ENCODE measurements at places on chromosomes 2 and 18.
A peak's percentile ranks its signal among the peaks of the same experiment; 100 is the strongest.

DNA sequence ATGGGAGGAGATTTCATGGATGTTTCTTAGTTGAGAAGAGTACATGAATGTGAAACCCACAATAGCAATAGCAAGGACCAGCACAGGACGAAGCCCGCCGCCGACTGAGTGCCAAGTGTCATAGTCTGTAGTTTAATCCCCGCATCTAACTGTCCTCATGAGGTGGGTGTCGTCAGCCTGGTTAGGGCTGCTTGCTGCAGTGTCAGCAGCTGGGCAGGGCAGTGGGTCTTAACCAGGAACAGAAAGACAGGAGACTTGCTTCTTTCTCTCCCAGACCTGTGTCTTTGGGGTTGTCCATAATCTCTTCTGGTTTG is 146.6 kb downstream of the VAPA start:
- DNase-seq = no peak

DNA sequence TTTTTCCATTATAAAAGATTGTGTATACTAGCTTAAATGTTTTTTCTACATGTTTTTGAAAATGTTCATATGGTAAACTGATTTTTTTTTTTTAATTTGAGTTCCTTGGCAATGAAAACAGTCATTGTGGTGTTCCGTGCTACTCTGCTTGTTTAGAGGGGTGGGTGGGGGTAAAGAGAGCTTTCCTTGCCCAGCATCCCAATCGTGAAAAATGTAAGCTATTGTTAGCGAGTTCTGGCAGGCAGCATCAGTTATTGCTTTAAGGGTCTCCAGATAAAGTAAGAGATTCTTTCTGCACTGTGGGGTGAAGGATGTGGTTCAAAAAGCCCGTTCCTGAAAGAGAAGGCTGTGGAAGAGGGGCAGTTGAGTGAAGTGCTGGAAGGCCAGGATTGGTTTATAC is 118.4 kb downstream of the TANC1 start:
- DNase-seq = no peak

DNA sequence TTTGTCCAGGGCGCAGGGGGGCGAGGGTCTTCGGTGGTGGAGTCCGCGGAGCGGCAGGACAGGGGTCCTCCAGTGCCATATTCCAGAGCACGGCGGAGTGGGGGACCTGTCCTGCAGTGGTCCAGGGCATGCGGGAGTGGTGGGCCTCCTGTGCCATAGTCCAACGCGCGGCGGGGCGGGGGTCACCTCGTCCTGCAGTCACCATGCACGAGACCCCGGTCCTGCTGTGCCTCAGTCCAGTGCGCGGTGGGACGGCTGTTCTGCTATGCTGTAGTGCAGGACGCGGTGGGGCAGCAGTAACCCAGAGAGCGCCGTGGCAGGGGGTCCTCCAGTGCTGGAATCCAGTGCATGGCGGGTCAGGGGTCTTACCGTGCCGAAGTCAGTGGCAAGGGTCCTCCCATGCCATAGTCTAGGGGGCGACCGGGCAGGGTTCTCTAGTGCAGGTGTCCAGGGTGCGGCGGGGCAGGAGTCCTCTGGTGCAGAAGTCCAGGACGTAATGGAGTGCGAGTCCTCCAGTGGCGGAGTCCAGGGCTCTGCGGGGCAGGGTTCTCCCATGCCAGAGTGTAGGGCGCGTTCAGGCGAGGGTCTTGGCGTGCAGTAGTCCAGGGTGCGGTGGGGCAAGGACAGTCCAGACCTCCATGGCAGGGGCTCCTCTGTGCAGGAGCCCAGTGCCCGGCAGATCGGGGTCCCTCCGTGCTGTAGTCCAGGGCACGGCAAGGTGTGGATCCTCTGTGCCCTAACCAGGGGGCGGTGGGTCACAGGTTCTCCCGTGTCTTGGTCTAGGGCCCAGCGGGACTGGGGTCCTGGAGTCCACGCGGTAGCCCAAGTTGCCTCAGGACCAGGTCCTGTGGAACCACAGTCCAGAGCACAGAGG is 130.4 kb downstream of the CCDC74A start:
- no peak for DNase-seq

DNA sequence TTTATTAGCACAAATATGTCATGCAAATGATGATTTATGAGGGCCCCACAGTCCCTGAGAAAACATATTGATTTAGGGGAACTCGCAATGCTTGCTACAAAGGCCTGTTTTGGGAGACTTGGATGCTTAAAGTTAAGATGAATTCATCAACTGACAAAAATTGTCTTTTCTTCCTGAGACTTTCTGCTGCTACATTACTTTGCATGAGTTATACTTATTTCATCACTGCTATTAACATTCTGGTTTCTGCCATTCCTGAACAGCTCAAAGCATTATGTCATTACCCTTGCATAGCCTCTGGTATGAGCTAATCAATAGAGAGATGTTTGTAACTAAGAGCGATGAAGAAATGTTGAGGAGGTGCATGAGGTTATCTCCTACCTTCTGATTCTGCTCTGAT is 74.4 kb downstream of the SOX11 start:
- no peak for DNase-seq

GRCh38 chr2:15040429-15041084 is 408.0 kb downstream of the LRATD1 start:
- DNase-seq = no peak

- no peak for DNase-seq
Observed at GRCh38 chr18:24799176-24799575, 338.7 kb downstream of the HRH4 start.

- DNase-seq = no peak
Observed at GRCh38 chr2:176665086-176665485, 395.8 kb downstream of the MTX2 start.

- DNase-seq = no peak
Observed at GRCh38 chr2:120851116-120851773, 115.6 kb downstream of the GLI2 start.

- DNase-seq = no peak
Observed at GRCh38 chr2:208669394-208669793, 262.8 kb downstream of the PTH2R start.

- DNase-seq = peak; percentile 30
Observed at GRCh38 chr2:111702119-111702803, 181.7 kb downstream of the ANAPC1 start.

DNA sequence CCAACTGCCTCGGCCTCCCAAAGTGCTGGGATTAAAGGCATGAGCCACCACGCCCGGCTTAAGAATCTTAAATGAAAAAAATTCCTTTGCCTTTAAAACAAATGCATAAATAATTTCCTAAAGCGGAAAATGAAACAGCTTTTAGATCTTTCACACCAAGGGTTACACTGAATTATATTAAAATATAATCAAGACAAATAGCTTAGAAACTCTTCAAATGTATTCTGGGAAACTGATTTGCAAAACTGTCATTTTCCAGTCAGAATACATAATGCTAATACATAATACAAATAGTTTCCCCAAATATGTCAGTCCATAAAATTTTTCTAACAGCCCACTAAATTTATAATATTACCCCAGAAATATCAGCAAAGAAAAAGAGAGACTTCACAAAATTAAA is 68.3 kb upstream of the PGAP1 start:
- DNase-seq = no peak

- no peak for DNase-seq
Observed at GRCh38 chr2:156702541-156702940, 266.4 kb downstream of the GPD2 start.

GRCh38 chr18:74944676-74945075 is 264.3 kb downstream of the PTGR3 start:
- DNase-seq = no peak

- no peak for DNase-seq
Observed at GRCh38 chr2:156483741-156484173, 47.6 kb downstream of the GPD2 start.

GRCh38 chr2:197908990-197909776 is 104.8 kb downstream of the PLCL1 start:
- no peak for DNase-seq

GRCh38 chr2:215019521-215020145 is 118.8 kb downstream of the ABCA12 start:
- no peak for DNase-seq

DNA sequence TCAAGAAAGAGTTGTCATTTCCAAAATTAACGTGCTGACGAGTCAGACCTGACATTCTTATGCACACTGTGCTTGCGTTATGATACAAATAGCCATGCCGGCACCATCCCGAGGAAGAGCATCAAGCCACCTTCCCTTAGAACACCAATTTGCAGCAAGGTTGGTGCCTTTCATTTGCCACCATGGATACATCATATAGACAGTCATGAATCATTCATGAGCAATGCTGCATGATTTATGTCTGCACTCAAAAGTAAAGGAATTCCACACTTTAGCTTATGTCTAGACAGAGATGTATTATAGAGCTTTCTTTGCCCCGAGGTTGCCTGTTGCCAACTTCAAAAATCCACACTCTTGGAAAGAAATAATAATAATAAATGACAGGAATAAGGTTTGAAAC is 166.9 kb downstream of the VWC2L start:
- DNase-seq = no peak

- DNase-seq = no peak
Observed at GRCh38 chr18:13430663-13431062, 212.1 kb downstream of the LDLRAD4 start.

DNA sequence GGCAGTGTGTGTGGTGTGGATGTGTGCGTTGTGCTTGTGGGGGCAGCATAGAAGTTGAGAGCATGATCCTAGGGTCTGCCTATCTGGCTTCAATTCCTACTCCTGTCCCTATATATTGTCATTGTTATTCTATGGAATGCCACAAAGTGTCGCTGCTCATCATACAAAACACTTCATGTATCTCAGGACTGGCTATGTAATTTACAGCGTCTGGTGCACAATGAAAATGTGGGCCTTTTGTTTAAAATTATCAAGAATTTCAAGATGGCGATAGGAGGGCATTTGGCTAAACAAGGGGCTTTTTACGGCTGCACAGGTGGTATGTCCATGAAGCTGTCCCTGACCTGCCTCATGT is 3.4 kb downstream of the SERPINB2 start:
- DNase-seq = no peak

DNA sequence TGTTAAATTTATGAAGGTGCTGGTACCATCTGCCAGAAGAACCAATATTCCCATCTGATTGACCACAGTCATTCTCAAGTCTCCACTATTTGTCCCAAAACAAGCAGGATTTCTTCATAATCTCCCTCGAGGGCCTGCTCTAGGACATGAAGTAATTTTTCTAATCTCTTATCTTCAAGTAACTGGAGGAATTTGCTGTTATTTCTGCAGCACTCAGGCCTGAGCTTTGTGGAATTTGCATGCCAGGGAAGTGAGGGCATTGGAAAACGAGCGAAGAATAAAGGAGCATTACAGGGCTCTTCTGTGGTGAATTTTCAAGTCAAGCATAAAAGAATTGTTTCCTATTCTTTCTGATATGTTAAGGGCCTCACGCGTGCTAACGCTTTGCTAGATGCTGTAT is 161.2 kb upstream of the EPAS1 start:
- no peak for DNase-seq

GRCh38 chr2:66560683-66561082 is 125.8 kb downstream of the MEIS1 start:
- DNase-seq = no peak

DNA sequence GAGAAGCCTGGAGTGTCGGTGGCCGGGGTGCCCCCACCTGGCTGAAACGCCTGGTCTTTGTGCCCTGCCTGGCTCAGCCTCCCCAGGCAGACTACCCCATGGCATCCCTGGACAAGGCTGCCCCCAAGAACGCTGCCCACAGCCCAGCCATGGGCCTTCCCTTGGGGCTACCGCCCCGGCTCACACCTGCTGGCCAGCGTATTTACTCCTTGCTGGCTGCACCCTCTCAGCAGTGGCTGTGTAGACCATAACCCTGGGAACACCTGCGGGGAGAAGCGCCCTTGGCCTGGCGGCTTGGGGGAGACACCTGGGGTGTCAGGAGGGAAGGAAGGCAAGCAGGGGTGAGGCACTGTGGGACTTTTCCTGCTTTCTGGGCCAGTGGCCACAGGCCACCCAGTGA is 17.3 kb downstream of the CAPN10 start:
- no peak for DNase-seq

- DNase-seq = no peak
Observed at GRCh38 chr2:241547781-241548450, 10.6 kb upstream of the BOK start.

- DNase-seq = no peak
Observed at GRCh38 chr2:207760453-207760852, 9.3 kb downstream of the FZD5 start.

DNA sequence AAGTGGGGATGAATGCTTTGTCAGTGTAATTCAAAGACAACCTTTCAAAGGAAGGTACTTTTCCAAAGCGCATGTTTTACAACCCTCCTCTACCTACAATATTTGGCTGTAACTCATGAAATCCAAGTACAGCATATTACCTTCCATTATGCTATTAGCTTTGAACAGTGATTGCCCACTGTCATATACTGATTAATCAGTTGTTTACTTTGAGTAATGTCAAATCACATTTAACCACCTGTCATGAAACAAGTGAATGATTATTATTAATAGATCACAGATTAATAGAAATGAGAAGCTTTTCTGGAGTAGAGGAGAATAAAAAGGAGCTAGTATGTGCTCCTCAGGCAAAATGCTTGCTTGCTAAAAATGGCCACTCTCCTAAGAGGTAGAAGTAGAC is 150.5 kb upstream of the SMAD7 start:
- no peak for DNase-seq

DNA sequence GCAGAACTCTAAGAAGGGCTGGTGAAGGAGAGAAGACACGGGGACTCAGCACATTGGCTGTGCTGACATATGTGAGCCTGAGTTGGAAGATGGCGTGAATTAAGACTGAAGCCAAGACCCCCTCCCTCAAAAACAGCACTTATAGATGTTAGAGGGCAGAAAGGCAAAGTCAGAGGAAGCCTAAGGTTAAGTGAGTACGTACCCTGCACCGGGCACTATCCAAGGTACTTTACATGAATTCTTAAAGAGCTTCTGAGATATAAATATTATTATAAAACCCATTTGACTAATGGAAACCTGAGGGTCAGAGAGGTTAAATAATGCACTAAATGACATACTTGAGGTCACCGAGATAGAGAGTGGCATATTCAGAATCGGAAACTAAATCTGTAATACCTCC is 25.6 kb downstream of the SIX3 start:
- DNase-seq = no peak

DNA sequence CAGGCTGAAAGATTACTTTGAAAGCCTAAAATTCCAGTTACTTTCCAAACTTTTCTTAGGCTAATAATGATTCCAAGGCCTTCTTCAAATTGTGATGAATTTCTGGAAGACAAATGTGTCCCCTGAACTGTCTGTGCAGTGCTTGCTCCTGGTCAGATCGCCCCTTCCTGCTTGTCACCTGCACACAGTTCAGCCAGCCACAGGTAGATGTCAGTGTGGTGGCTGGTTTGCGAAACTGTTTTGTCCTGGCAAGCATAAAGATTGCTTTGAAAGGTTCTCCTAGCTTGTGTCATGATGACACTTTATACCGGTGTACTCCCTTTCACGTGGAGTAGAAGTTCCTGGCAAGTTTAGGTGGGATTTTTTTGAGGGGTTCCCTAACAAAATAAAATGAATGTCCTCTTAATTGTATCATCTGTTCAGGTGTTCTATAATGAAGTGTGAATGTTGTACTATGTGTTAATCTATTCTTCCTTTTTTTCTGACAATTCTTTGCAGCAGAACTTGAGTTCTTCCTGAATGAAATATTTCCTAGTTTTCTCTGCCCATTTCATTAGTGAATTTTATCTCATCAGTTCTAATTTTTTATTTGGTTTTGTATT is 298.8 kb downstream of the ZNF407 start:
- DNase-seq = no peak

GRCh38 chr2:228458364-228458763 is 276.9 kb upstream of the SPHKAP start:
- no peak for DNase-seq

- no peak for DNase-seq
Observed at GRCh38 chr2:29662861-29663260, 258.5 kb downstream of the ALK start.

- DNase-seq = no peak
Observed at GRCh38 chr2:209358992-209359391, 64.9 kb upstream of the MAP2 start.

- no peak for DNase-seq
Observed at GRCh38 chr2:180960982-180961381, 19.4 kb upstream of the UBE2E3 start.
